ENCODE measurements at places on chromosomes 4 and X.

GRCh38 chr4:88705805-88706492, 8.3 kb upstream of the NAP1L5 start:
- no peak for DNase-seq

DNA sequence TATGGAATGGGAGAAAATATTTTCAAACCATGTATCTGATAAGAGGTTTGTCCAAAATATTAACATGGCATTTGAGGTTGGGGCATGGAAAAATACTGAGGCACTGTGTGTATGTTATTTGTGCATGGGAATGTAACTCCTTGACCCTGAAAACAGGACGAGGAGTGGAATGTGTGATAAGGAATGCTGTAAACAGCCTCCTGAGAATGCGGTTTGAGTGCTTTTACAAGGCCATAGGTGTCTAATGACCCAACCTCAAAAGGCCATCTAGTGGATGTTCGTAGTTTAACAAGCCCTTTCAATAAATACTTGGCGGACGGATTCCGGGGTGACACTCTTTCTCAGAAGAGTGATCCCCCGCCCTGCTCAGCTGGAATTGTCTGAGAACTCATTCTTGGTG, 162.9 kb upstream of the USP9X start:
- DNase-seq = no peak

GRCh38 chrX:48890296-48890925, 7.2 kb downstream of the TIMM17B start:
- DNase-seq = no peak

DNA sequence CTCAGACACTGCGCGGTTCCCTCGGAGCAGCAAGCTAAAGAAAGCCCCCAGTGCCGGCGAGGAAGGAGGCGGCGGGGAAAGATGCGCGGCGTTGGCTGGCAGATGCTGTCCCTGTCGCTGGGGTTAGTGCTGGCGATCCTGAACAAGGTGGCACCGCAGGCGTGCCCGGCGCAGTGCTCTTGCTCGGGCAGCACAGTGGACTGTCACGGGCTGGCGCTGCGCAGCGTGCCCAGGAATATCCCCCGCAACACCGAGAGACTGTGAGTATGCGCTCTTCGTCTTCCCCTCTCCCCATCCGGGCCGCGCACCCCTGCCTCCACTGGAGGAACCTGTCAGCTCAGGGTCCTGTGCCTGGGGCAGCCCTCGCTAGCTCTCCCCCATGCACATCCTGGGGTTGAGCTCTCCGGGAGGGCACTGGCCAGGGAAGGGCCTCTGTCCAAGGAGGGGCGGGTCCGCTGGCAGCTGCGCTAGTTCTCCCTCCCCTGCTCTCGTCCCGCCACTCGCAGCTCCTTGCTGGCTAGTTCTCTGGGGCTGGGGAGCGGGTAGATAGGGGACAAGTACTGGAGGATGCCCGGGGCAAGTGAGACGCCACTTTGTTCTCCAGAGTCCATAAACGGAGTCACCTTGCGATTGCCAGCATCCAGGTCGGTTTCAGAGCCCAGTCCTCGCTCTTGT, 2.2 kb downstream of the SLIT2 start:
- peak; percentile 83 for DNase-seq

- no peak for DNase-seq
Observed at GRCh38 chr4:22522706-22523501, 7.0 kb upstream of the ADGRA3 start.

DNA sequence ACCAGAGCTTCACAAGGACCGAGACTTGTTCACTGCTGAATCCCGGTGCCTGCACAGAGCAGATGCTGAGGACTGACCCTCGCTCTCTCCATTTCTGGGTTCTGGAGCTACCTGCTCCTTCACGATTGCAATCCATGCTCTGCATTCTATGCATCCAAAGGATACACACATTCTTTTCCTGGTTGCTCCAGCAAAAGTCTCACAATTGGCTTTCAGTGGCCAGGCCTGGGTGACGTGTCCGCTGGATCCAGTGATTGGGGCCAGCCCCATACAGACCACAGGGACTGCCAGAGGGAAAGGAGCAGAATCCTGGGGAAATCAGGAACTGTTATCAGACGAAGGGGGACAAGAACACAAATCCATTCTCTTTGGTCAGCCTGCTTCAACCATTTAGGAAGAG, 14.9 kb upstream of the CDKN2AIP start:
- no peak for DNase-seq

DNA sequence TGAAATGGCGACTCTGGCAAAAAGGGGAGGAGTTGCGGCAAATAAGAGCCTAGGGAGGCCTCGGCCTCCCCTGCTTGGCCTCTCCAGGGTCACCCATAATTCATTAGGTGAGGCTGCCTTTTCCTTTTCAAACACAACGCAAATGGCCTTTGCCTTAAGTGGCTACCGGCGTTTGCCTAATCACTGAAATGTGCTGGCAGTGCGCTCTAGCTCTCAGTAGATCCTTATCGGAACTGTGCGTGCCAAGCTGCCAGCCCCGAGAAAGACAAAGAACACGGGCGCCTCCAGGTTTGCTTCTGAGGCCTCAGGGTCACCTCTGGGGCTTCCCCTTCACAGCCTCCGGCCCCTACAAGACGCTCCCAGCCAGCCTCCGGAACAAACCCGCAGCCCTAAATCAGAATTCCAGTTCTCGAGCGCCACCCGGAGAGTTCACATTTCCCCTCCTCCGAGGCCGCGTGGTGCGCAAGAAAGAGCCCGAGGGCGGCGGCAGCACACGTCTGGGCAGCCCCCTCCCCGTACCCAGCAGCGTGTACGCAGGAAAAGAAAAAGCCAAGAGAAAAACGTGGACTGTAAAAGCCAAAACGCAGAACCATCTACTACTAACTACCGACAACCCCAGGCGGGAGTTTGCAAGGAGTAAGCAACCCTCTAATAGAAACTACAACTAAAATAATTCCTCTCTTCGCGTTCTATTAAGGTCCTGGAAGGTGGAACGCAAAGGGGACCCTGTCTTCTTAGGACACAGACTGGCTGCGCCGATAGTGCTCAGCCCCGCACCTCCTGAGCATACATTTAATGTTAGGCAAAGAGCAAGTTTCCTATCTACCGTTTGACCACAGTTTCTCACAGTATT, 76.5 kb upstream of the BCOR start:
- DNase-seq = peak; percentile 82

DNA sequence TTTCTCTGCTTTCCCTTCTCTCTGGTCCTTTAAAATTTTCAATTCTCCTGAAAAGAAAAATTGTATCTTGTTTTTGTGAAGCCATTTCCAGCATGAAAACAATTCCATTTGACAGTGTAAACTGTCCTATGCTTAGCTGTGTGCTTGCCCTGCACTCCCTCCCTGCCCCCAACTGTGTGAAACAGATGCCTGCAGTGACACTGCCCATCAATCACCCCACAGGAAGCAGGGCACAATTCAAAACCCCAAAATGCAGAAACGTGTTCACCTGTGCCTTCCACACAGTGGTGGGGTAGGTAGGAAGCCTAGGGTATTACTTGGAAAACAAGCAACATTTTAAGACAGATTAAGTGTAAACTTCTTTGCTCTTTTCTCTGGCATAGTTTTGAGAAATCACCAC, 6.2 kb upstream of the FHDC1 start:
- no peak for DNase-seq

GRCh38 chr4:156591679-156592078, 379.9 kb downstream of the PDGFC start:
- no peak for DNase-seq

DNA sequence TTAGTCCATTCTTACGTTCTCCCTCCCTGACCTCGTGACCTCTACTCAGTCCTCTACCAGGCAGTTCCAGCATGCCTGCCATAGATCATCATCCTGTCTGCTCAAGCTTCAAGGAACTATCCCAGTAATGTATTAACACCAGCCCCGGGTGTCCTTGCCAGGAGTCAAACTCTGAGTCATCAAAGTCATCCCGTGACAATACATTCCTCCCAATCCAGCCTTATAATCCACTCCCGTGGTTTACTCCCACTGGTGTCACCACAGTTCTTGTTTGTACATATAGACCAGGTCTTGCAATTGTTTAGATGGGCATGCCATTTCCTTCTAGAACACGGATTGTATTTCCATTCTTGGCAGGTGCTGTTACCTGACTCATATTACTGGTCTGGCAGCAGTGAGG, 68.7 kb upstream of the TAB3 start:
- DNase-seq = no peak

DNA sequence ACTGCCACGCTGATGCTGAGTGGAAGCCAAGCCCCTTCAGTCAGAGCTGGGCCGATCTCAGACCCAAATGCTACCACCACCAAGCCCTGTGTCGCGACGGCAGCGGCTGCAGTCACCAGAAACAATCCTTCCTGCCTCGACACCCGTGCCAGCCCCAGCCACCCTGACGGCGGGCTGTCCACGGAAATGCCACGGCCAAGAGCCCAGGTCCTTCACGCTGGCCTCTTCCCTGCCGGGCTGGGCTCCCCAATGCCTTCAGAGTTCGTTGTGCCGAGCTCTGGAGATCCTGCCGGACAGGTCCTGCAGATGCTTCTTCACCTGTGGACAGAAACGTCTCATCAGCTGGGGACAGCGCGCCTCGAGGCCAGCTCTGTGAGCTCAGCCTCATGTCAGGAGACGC, 19.5 kb downstream of the LRPAP1 start:
- no peak for DNase-seq
